Left lung (tissue), 14 donors: ENCODE measurements at places on chromosomes 2 and 18. TPM values are rescaled to one million over a fixed set of nuclear protein-coding genes. Genes with fewer than 3 reads are reported as not detected.

Gene C2orf78
- polyA plus RNA-seq, result not detected

Gene BOLL
- not detected for polyA plus RNA-seq

Gene LAMA3
- polyA plus RNA-seq, result 146 TPM

Gene SLC19A3
- 32.5 TPM for polyA plus RNA-seq

Gene SMYD1
- not detected for polyA plus RNA-seq

Gene SH2D6
- polyA plus RNA-seq, result 1.3 TPM

Gene CCDC121
- 13.2 TPM for polyA plus RNA-seq

Gene SPHKAP
- polyA plus RNA-seq, result 0.92 TPM

Gene CXCR1
- 0.06 TPM for polyA plus RNA-seq

Gene NT5DC4
- 0.08 TPM for polyA plus RNA-seq

Gene BOK
- polyA plus RNA-seq, result 29.4 TPM

Gene MDH1
- 196 TPM for polyA plus RNA-seq

Gene STAT4
- 10.1 TPM for polyA plus RNA-seq

Gene PSMA8
- polyA plus RNA-seq, result not detected

Gene NRP2
- 65.3 TPM for polyA plus RNA-seq

Gene IGFBP5
- polyA plus RNA-seq, result 149 TPM

Gene C1QL2
- polyA plus RNA-seq, result not detected

Gene WNT10A
- 0.32 TPM for polyA plus RNA-seq

Gene GPBAR1
- polyA plus RNA-seq, result 1.1 TPM

Gene NEU2
- not detected for polyA plus RNA-seq

Gene PLGLB1
- 9.2 TPM for polyA plus RNA-seq

Gene SNORC
- polyA plus RNA-seq, result 0.97 TPM

Gene RASGRP3
- 34.0 TPM for polyA plus RNA-seq

Gene TMEM18
- 60.1 TPM for polyA plus RNA-seq

Gene HOXD13
- not detected for polyA plus RNA-seq

Gene REG3A
- polyA plus RNA-seq, result not detected

Gene DSG1
- not detected for polyA plus RNA-seq

Gene FAM168B
- polyA plus RNA-seq, result 91.3 TPM

Gene RRM2
- polyA plus RNA-seq, result 61.3 TPM

Gene FBXO36
- 5.2 TPM for polyA plus RNA-seq

Gene CCDC141
- 1.6 TPM for polyA plus RNA-seq

Gene CHRND
- polyA plus RNA-seq, result not detected

Gene EN1
- not detected for polyA plus RNA-seq

Gene SALL3
- 0.06 TPM for polyA plus RNA-seq

Gene CERKL
- polyA plus RNA-seq, result 7.5 TPM

Gene KIAA1328
- polyA plus RNA-seq, result 24.5 TPM

Gene DPP10
- 8.2 TPM for polyA plus RNA-seq

Gene FAP
- 29.2 TPM for polyA plus RNA-seq
